ENCODE measurements at places on chromosomes 1 and 21.

DNA sequence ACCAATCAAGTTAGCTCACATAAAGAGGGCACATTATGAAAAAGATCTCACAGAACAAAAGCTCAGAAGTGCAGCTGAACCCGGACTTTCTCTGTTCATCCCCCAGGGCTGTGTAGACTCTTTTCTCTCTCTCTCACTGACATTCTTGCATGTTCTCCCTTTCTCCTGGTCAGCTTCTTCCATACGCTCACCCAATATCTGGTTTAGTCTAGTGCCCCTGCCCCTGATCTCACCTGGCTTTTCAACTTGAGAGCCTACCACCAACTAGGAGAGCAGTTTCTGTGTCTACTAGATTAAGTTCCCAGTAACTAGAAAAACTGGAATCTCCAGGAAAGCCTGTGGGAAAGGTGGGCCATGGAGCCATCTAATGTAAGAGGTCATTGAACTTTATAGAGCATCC, 126.9 kb upstream of the GRIK3 start:
- no peak for DNase-seq

- DNase-seq, result no peak
These were observed 524 bp downstream of the COPA start for GRCh38 chr1:160342526-160342925.

DNA sequence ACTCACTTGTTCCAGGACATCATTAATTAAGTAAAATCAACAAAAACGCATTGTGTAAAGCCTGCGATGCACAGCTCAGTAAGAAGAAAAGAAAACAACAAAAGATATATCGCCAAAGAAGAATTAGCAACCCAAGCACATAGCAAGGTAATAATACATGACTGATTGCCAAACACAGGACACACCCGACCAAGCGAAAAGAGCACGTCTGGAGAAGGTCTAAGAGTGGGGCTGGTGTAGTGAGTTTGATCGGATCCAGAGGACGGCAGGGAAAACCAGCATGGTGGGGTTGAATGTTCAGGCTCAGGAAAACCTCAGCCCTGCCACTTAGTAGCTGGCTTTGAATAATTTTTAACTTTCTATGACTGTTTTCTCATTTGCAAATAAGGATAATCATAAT, 69.8 kb downstream of the JAK1 start:
- DNase-seq, result no peak

- no peak for DNase-seq
These were observed 15.1 kb downstream of the RGS8 start for GRCh38 chr1:182669266-182669665.

GRCh38 chr21:31860851-31861250, 12.0 kb upstream of the HUNK start:
- no peak for DNase-seq

GRCh38 chr1:51506537-51506936, 12.5 kb downstream of the EPS15 start:
- no peak for DNase-seq

- no peak for DNase-seq
These were observed 46.9 kb upstream of the ADAMTS1 start for GRCh38 chr21:26892151-26892550.

- DNase-seq, result no peak
These were observed 3.1 kb upstream of the DOCK7 start for GRCh38 chr1:62691062-62691844.

- no peak for DNase-seq
These were observed 61.9 kb downstream of the WNT9A start for GRCh38 chr1:227885648-227886502.

DNA sequence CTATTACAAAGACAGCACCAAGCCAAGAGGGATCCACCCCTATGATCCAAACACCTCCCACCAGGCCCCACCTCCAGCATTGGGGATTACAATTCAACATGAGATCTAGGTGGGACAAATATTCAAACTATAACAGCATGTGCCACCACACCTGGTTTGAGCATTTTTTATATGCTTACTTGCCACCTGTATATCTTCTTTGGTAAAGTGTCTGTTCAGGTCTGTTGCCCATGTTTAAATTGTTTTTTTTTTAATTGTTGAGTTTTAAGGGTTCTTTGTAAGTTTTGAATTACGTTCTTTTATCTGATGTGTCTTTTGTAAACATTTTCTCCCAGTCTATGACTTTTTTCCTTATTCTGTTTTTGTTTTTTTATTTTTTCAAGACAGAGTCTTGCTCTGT, 83.4 kb downstream of the LRIG2 start:
- DNase-seq, result no peak

- DNase-seq, result peak; percentile 12
These were observed 777 bp downstream of the NUDT17 start for GRCh38 chr1:145846201-145846612.

GRCh38 chr1:66840929-66841328, 39.9 kb upstream of the INSL5 start:
- DNase-seq, result no peak

DNA sequence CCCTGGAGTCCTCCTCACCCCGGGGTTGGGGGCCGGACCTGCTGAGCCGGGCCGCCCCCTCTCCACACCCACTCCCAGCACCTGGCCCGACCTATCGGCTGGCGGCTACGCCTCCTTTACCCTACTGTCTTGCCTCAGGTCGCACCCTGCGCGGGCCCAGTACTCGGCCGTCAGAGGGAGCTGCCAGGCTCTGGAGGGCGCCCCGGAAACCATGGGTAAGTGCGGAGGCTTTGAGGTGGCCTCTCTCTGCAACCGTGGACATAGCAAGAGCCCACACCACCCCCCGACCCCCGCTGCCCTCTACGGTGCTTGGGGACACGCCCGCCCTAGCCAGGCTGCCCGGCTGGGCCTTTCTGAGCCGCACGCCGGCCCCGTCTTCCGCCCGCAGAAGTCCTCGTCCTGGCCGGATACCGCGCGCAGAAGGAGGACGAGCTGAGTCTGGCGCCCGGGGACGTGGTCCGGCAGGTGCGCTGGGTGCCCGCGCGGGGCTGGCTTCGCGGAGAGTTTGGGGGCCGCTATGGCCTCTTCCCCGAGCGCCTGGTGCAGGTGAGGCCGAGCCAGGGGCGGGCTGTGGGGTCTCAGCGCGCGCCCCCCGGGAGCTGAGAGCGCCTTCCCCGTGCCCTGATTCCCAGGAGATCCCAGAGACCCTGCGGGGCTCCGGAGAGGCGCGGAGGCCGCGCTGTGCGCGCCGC, at the start of gene SH3D21:
SH3D21 (plus strand) TSS at position 159 of the 692 bp plus-strand sequence; CDS start at position 212, 53 bp downstream.
- DNase-seq, result peak; percentile 53

GRCh38 chr21:35727830-35728229, 332.5 kb downstream of the SETD4 start:
- no peak for DNase-seq

- DNase-seq, result no peak
These were observed 330.0 kb downstream of the BARHL2 start for GRCh38 chr1:90386899-90387720.

DNA sequence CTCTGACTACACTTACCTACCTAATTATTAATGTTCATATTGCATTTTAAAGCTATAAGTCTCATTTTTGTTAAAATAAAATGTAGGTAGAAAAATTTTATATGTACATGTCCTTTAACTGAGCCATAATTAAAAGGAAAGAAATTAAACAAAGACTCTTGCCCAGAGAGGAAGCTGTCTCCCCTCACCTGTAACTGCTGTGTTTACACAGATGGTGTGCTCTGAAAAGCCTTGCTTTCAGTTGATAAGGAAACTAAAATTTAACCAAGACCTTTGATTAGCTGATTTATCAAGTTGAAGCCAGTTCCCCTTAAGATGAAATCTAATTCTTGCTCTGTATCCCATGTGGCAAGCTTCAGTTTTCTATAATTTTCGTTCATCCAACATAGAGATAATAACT, 213.5 kb downstream of the LYPLAL1 start:
- DNase-seq, result no peak

DNA sequence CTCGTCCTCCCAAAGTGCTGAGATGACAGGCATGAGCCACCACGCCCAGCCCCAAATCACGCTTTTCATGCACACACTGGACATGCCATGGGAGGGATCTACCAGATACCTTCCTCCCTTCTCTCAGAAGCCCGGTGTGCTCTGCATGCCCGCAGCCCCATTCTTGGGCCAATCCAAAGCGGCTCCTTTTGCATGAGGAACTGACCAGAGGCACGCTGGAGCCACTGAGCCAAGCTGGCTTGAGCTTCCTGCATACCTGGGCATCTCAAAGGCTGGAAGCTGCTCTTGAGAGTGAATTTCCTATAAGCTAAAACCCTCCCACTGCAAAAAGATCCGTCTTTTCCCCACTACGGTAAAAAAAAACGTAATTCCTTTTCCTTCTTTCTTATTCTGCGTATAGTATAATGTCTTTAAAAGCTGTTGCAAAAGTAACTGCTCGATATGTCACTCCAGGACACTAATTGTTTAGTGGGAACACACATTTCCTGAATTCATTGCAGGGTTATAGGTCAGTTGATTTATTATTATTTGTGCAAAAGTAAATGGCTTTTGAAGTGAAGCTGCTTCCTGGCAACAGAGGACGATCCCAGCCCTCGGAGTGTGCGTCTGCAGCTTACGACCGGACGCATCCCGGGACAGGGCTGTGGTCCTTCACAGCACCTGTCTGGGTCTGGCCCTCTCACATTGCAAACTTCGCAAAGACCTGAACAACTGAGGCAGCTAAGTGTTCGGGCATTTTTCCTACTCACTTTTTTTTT, 61.8 kb upstream of the ETS2 start:
- DNase-seq, result no peak

- no peak for DNase-seq
These were observed 399.2 kb upstream of the VAMP3 start for GRCh38 chr1:7371926-7372325.

DNA sequence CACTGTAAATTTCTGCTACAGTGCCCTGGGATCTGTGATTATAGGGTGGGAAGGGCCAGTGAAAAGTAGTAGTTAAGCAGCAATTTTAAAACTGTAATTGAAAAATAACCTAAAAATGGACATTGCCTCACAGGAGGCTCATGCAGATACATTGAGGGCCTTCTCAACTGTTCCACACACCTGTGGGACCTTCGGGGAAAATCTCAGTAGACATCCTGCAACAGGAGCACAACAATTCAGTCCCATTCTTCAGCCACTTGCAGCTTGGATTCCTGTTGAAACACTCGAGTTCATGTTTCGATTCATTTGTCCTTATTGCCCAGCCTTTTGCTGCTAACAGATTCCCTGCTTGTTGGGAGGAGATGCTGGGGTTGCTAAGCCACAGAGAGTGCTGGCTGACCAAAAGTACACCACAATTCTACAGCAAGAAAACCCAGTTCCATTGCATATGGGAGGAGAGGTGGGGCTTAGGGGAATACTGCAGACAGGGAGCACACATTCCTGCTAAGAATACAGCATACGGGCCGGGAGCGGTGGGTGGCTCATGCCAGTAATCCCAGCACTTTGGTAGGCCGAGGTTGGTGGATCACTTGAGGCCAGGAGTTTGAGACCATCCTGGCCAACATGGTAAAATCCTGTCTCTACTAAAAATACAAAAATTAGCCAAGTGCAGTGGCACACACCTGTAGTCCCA, 4.5 kb downstream of the TMCC2 start:
- DNase-seq, result no peak
